ENCODE measurements at places on chromosomes 2 and 18.

- DNase-seq = no peak
These were observed 105.7 kb upstream of the MGAT5 start for GRCh38 chr2:134148172-134148571.

- DNase-seq = no peak
These were observed 54.5 kb upstream of the BIN1 start for GRCh38 chr2:127161176-127162136.

- DNase-seq = no peak
These were observed at the start of gene AGAP1 for GRCh38 chr2:235493775-235494715. Gene AGAP1, plus strand, starts transcription at chr2:235494043.

DNA sequence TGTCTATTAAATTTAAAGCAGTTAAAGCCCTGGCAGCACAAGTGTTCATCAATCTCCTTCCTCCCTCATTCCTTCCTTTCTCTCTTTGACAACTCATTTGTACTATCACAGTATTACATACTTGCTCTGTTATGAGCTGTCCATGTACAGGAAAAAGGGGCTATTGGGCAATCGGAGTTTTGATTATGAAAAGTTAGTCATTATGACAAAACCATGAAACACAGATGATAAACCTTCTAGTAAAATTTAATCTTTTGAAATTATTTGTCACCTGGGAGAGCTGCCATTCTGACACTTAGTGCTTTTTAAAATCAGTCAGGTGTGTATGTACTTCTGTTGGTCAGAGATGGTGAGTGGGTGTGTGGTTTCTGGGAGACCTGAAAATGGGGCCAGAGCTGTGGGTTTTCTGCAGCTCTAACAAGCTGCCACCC, 39.4 kb downstream of the MAP4K4 start:
- DNase-seq = no peak

DNA sequence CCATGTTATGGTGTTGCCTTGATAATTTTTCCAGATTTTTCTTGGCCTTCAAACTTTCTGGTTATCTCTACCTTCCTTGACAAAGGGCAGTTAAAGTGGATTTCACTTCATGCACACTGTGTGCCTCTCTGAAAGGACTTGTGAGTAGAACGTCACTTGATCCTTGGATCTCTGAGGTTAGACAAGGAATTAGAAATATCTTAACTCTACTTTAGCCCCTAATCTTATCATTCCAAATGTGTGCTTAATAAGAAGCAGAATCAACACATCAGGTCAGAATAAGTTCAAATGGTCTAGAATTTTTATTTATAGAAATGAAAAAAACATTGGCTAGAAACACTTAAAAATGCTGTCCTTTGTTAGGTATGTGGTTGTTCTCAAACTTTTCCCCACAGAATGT, 205.7 kb downstream of the TPGS2 start:
- DNase-seq = no peak

DNA sequence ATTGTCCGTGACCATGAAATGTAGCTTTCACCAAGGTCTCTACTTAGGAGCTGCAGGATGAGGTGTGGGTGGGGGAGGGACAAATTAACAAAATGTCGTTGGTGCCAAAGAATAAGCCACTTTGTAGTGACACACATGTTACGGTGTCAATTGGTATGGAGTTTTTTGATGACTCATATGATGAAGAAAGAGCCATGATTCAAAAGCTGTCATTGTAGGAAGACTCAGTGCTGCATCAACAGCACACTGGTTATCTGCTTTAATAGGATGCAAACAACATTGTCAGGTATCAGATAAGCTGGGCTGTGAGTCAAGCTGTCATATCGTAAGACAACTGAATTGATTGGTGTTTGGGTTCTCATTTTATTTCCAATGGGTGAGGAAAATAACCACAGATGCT, 36.6 kb upstream of the BOD1L2 start:
- no peak for DNase-seq

GRCh38 chr2:196925768-196926561, 542 bp downstream of the PGAP1 start:
- DNase-seq = peak; percentile 5

DNA sequence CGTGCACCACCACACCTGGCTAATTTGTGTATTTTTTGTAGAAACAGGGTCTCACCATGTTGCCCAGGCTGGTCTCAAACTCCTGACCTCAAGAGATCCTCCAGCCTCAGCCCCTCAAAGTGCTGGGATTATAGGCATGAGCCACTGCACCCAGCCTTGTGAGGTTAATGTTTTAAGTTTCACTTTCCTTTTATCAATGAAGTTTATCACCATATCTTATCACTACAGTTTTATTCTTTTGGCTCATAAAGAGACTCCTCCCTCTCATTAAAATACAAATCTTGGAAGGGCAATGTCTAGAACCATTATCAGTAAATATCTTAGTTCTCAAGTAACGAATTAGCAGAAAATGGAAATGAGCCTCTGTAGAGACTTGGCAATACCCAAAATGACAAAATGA, 173.8 kb downstream of the BCL11A start:
- no peak for DNase-seq

DNA sequence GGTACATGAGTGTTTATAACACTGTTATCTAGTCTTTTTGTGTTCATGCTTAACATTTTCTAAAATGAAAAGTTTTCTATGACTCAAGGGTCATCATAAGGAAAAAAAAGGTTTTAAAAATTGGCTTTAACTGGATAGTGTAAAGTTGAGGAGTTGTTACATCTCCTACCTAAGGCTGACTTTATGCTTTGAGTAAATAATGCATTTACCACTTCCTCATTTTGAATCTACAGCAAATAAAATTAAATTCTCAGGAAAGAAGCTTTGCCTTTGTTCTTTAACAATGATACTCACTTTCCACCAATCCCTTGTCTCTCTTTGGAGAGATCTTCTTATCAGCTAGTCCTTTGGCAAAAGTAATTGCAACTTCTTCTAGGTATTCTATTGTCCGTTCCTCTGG, 29.7 kb downstream of the HADHA start:
- no peak for DNase-seq

DNA sequence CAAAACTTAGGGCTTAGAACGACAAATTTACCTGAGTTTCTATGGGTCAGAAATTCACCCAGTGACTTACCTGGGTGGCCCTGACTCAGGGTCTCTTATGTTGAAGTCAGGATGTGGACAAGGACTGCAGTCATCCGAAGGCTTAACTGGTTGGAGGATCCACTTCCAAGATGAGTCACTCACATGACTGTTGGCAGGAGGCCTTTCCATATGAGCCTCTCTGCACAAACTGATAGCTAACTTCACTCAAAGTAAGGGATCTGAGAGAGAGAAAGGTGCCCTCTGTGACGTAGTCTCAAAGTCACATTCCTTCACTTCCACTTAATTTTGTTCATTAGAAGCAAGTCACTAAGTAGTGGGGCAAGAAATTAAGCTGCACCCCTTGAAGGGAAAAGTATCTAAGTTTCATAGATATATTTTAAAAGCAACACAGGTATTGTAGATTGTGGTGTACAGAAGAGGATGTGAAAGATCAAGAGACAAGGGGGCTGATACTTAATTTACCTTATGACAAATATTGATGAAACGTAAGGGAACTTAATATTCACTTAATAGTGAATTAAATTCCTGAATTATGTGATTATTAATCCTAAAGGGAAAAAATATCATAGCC, 48.4 kb downstream of the TANK start:
- no peak for DNase-seq

DNA sequence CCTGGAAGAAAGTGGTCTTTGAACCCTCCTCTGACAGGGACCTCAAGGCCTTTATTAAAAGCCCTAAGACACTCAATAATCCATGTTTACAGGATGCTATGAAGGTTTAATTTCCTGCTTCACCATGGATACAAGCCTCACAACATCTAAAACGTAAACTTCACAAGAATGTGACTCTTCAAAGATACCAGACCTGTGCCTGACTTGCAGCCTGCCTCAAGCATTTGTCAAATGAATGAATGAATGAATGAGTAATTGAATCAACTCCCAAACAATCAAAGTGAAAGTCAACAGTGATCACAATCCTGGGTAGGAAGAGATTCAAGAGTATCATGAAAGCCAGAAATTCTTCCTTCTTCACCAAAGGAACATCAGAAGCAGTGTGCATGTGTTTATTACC, 30.4 kb downstream of the KLF7 start:
- DNase-seq = no peak

DNA sequence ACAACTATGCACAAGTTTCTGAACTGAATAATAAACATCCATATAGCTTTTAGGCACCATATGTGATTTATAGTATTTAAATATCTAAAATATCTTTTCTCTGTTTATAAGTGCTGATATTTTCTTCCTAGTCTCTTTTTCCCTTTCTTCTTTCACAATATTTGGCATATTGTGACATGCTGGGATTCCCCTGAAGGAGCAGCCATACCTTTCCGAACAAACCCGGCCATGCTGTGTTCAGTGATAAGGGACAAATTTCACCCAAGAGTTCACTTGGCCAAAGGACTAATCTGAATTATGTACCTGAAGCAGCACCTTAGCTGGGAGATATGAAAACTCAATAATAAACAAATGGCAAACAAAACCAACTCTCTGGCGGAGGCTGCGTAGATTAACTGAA, 250.8 kb downstream of the RDH14 start:
- no peak for DNase-seq

- no peak for DNase-seq
These were observed 153.8 kb downstream of the MAP2 start for GRCh38 chr2:209577376-209578357.

DNA sequence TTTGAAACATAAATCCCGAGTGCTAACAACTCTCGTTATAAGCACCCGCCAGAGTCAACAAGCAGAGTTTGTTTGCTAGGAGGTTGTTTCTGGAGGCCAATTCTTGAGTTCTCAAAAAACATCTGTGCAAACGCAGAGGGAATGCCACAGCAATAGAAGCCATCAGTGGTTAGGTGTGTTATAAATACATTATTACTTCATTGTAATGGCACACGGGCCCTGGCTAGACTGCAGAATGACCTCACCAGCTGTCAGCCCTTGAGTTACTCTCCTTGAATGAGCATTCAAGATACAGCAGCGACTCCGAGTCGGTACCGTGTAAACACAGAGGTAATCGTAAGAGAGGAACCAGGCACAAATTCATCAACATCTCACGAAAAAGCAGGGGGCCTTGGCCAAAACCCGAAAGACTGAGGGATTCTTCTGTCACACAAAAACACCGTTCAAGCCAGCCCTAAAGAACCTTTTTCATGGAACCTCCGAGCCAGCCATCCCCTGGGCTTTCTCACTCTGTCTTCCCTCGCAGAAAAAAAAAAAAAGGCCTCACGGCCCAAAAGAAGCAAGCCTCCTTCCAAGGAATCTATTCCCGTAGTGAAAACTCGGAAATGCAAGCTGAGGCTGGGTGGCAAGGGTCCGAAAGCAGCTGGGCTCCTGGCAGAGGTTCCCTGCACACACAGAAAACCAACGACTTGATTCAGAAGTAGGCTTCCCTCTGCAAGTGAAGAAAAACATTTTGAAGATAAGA, 133.7 kb upstream of the MEIS1 start:
- DNase-seq = no peak

DNA sequence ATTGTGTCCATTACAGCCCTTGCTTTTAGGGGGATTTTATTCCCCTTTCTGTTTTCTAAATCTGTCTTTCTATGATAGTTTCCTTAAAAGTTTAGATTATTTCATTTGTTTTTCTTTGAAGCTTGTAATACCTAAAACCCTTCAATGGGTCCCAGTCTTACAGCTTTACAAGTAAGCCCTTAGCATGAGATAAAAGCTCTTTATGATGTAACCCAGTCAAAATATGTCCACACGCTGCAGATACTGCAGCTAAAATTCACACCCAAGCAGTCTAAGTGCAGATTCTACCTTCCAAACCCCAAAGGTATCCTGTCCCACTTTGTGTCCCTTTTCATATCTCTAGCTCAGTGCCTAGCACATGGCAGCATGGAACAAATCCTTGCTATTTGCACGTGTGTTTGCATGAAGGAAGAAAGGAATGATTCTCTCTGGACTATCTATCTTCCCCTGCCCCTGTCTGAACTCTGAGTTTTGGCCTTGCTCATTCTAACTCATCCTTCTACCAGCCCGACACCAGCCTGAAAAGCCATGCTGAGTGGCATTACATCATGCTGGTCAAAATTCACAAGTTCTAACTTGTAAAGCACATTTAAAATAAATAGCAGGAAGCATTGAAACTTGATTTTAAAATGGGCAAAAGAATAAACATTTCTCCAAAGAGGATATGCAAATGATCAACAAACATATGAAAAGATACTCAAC, 623.2 kb downstream of the IRS1 start:
- DNase-seq = no peak

Measured in stimulated activated naive B cell treated with anti-CD40 and anti-IgM and Interleukin-4, amounts not matched to agents 10 μg/mL and 1 μg/mL and 100 μg/mL, for 72 hours (primary cell).